Fibroblast of pulmonary artery (primary cell): ENCODE measurements at places on chromosomes 12 and 14.

GRCh38 chr12:96571101-96571862 lies 81.9 kb downstream of the CFAP54 start:
- no peak for DNase-seq

- no peak for DNase-seq
These were observed 1006.9 kb downstream of the NRXN3 start for GRCh38 chr14:79177106-79177505.

GRCh38 chr14:37721976-37722659 lies 126.7 kb downstream of the TTC6 start:
- no peak for DNase-seq

GRCh38 chr12:39772821-39773259 lies 153.2 kb upstream of the ABCD2 start:
- DNase-seq = peak; percentile 22

DNA sequence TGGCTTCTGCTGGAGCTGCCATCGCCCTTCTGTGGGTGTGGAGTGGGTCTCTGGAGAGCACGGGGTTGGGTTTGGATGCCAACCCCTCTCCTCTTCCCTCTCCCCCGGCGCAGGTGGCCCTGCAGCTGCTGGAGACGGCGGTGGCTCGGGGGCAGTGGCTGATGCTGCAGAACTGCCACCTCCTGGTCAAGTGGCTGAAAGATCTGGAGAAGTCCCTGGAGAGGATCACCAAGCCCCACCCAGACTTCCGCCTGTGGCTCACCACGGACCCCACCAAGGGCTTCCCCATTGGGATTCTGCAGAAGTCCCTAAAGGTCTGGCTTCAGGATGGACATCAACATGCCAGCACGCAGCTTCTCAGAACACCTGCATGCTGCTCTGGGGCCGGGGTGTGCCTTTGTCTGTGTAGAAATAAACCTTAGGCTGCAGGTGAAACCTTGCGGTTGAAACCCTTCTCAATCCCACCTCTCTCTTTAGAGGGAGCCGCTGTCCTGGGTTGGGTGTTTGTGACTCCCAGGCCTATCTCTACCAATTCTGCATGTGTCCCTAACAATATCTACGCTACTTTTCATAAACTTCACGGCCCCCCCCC lies 44.3 kb downstream of the CCDC92 start:
- no peak for DNase-seq

DNA sequence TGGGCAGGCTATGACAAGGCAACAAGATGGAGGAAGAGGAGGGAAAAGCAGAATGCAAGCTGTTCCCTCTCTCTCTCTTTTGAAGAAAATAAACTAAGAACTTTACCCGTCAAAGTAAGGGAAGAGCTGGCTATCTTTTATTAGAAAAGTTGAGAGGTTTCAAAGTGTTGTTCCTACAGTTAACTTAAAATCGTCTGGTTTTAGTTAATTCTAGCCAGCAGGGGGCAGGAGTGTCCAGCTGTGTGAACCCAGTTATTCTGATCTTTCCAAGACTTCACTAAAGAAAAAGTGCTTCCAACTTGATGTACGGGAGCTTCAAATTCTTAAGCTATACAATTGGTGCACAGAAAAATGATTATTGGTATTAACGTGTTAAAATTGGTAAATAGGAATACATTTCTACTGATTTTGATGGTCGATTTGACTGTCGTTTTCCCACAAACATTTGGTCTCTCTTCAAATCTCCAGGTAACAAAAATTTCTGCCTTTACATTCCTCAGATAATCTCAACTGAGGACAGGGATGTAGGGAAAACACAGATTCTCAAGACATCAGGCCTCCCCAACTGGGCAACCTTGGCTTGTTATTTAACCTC lies 28.4 kb upstream of the MON2 start:
- peak; percentile 76 for DNase-seq

- DNase-seq = no peak
These were observed 422.6 kb downstream of the ATP23 start for GRCh38 chr12:58363971-58364370.

- DNase-seq = peak; percentile 79
These were observed 482.8 kb upstream of the TBX3 start for GRCh38 chr12:115166698-115167315.

DNA sequence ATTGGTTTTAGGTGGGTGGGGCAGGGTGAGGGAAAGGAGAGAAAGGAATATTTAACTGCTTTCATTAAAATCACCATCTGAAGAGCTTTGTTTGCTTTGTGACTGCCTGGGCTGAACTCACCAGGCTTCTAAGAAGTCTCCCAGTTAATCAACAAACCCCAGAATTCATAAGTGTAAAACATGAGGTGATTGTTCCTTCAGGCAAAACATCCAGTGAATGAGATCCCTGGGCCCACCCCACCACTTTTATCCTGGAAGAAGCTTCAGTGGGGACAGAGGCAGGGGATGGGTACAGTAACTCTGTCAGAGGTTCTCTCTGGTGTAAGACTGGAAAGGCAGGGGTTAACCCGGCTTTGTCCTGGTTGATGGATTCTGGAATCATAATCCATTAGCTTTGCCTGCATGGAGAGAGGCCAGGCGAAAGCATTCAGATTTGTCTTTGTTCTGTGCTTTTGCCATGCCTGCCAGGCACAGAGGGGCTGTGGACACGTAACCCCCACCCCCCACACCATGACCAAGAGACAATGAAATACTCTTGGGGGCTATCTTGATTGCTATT lies 16.7 kb downstream of the PDE1B start:
- no peak for DNase-seq

DNA sequence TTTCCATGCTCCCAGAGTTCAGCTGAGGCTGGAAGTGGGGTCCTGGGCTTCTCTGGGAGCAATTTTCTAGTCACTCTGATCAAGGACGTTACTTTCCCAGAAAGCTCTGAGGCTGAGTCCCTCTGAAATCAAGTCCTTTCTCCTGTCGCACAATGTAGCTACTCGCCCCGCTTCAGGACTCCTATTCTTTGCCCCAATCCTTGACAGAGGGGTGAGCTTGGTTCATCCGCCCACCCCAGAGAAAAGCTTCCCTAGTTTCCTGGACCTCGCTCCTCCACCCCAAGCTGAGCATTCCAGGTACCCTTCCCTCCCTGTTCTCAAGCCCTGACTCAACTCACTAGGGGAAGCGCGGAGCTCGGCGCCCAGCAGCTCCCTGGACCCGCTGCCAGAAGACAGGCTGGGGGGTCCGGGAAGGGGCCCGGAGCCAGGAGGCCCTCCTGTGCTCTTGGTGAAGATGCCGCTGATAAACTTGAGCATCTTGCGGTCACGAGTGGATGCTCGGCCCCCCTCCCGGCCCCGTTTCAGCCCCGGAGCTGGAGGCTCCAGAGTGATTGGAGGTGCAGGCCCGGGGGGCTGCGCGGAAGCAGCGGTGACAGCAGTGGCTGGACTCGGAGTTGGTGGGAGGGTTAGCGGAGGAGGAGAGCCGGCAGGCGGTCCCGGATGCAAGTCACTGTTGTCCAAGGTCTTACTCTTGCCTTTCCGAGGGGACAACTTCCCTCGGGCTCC lies 1.6 kb downstream of the AGAP2 start:
- no peak for DNase-seq

DNA sequence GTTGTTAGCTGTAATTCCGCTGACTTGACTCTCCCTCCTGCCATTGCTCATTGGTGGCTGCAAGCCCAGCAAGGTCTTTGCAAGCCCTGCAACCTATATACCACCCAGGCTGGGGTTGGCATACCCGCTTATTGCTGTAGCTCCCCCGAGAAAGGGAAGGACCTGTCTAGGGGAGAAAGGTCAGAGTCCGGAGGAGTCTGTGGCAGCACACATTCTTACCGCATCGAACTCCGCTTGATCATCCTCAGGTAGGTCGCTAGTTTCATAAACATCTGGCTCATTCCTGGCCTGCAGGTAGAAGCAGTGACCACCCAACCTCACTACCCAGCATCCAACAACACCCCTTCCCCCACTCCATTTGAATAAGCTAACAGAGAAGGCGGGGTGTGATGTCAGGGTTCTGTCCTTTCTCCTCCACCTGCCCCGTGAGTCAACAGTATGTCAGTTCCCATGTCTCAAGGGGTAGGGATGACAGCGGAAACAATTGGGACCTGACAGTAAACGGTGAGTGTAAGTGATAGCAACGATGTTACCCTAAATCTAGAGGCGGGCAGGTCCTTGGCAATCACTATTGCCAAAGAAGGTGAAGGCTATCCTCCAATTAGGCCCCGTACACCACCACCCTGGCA lies 1.1 kb downstream of the DCTN2 start:
- DNase-seq = no peak

DNA sequence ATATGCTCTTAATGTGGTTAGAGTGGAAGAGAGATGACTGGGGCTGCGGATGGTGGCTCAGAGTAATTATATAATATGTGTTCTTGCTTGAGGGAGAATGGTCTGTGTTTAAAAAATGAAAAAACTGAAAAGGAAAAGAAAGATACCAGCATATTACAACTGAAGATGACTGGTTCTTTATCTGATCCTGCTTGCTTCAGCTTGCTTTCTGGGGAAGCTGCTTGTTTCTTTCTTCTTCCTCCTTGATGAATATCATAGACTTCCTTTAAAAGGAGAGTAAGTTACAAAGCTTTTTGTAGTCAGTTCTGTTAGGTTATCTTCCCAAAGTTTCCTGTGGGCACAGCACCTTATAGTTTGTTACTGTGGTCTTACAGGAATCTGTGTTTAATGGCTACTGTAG lies 210.9 kb downstream of the ERC1 start:
- DNase-seq = no peak

GRCh38 chr12:21815306-21816062 lies 41.0 kb upstream of the KCNJ8 start:
- DNase-seq = peak; percentile 11

DNA sequence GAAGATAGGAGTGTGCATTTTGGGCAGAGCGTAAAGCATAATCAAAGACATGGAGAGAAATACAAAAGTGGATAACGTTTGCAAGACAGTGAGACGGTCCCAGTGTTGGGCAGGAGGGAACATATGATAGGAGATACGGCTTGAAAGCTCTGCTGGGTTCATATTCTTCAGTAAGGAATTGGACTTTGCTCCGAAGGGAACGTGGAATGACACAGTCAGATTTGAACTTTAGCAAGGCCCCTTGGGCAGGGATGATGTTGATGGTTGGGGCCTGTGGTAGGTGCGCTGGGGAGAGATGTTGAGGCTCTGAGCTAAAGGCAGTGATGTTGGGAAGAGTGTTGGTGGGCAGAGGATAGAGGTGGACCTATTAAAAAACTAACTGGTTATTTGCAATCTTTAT lies 143.5 kb upstream of the TBX3 start:
- DNase-seq = no peak

DNA sequence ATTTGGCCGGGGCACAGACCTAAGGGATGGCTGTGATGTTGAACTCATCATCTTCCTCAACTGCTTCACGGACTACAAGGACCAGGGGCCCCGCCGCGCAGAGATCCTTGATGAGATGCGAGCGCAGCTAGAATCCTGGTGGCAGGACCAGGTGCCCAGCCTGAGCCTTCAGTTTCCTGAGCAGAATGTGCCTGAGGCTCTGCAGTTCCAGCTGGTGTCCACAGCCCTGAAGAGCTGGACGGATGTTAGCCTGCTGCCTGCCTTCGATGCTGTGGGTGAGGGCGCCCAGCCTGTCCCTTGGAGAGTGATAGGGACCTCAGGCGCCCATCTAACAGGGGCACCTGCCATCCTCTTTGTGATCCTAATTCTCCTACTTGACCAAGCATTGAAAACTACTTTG lies 12.4 kb downstream of the OAS3 start:
- no peak for DNase-seq
